ENCODE measurements at places on chromosomes 12 and 14. TPM values are rescaled to one million over a fixed set of nuclear protein-coding genes. Genes with fewer than 3 reads are reported as not detected.
A peak's percentile ranks its signal among the peaks of the same experiment; 100 is the strongest.

Gene SSTR1
- 0.39 TPM for polyA plus RNA-seq

Gene RILPL2
- 1.2 TPM for polyA plus RNA-seq

Gene FAIM2
- polyA plus RNA-seq = not detected

Gene FAR2
- 0.98 TPM for polyA plus RNA-seq

Gene DACT1
- polyA plus RNA-seq = 1.0 TPM

Gene CCDC177
- not detected for polyA plus RNA-seq

Gene PAX9
- 0.13 TPM for polyA plus RNA-seq

Gene PKP2
- 4.0 TPM for polyA plus RNA-seq

Gene CLEC2D
- 0.56 TPM for polyA plus RNA-seq

- DNase-seq = peak; percentile 63
Measured at GRCh38 chr12:128387811-128388422, 120.9 kb downstream of the TMEM132C start.

GRCh38 chr14:51473351-51473750 lies 178.4 kb upstream of the FRMD6 start:
- no peak for DNase-seq

DNA sequence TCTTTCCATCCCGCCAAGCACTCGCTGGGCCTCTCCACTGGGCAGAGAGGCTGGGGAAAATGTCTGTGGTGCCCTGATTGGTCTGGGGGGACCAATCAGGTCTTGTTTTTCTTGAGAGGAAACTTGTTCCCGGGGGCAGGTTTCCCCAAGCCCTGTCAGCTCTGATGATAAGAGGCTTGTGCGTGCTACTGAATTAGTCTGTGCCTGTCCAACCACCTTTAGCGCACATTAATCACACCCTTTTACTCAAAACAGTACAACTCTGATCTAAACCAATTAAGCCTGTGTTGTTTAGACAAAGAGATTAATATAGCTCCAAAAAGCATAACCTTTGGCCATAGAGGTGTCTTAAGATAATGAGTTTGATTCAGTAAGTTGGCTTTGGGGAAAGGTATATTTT lies 580.4 kb downstream of the VRK1 start:
- DNase-seq = no peak

DNA sequence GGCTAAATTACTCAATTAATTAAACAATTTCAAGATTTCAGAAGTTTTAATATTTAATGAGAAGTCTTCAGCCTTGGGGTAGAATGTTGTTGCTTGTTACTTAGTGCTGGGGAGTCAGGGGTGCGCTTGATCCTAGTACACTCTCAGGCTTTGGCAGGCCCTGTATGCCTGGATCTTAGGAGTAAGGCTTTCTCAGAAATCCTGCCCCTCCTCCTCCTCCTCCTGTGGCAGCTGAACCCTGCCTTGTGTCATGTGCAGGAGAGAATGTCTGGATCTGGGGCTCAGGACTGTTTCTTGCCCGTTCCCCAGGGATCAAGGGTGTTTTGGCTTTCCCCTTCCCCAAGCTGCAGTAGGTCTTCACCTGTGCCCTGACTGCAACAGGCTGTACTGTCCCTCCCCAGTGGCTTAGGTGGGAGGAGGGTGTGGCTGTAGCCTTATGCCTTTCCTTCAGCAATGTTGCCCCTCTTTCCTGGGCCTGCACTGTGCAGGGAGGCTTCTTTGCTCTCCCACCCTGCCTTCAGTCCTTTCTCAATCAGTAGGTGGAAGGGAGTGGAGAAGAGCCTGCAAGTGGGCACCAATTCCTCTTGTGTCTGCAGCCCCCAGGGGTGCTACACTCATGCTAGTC lies 108.2 kb downstream of the SLC38A6 start:
- DNase-seq = no peak

DNA sequence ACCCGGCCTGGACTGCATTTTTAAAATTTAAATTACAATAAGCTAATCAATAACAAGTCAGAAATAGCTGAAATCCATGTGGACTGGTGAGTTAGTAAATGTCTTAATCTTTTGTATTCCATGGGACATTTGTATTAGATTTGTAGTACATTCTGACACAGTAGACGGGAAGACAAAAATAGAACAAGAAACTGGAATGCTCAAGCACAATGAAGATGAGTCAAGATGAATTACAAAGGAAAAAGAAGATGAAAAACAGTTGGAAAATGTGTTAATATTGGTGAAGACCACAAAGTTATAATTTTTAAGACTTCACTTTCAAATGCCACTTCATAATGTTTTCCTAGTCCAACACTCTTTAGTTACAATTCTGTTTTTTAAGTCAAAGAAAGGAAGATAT lies 97.8 kb upstream of the FERMT2 start:
- DNase-seq = no peak

GRCh38 chr14:68510201-68511128 lies 282.4 kb downstream of the ZFP36L1 start:
- DNase-seq = peak; percentile 58

DNA sequence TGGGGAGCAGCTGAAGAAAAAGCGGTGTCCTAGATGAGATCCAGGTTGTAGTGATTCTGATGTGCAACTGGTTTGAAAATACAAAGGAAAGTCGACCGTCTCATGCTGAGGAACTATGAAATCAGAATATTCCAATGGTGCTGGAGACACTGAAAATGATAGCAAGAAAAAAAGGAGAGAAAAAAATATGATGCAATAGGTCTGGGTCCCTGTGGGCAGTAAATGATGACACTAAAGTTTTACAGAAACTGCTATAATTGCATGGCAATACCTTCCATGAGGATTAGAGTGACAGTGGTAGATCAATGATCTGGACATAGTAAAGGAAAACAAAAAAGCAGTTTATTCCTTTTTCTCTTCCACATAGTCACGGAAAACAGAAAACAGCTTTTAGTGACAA lies 2.3 kb downstream of the PYM1 start:
- no peak for DNase-seq

DNA sequence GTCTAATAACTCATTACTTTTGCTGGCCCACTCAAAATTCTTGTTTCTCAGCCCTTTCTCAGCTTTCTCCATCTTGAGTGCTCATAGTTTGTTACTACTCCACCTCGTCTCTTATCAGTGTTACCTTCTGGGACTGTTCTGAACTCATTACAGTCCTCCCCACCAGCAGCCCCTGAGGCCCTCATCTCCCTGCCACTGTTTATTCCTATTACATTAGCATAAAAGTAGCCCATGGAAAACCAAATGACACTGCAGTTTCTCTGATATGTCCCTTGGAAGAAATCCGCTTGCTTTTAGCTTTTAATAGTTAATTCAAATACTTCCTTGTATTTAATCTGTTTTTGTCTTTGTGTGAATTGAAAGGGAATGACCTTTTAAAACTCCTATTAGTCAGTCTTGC lies 7.6 kb downstream of the AKAP6 start:
- no peak for DNase-seq

DNA sequence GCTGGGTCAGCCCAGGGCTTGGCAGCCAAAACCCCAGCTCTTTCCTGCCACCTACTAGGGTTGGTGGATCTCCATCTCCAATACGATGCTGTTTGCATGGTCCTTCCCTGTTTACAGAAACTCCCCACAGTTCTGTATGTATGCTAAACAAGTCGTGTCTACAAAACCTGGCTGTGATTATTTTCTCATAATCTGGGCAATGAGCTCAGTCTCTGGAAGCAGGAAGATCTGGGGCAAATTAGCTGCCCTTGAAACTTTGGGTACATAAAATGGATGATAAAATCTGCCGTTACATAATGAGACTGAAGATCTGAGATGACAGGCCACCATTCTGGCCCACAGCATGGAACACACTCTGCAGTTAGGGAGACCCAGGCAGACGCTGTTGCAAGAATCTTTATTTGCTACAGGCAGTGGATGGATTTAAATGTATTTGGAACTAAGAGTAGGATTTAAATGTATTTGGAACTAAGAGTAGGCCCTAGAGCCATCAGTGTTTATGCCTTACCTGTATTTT lies 31.7 kb downstream of the ACADS start:
- no peak for DNase-seq

DNA sequence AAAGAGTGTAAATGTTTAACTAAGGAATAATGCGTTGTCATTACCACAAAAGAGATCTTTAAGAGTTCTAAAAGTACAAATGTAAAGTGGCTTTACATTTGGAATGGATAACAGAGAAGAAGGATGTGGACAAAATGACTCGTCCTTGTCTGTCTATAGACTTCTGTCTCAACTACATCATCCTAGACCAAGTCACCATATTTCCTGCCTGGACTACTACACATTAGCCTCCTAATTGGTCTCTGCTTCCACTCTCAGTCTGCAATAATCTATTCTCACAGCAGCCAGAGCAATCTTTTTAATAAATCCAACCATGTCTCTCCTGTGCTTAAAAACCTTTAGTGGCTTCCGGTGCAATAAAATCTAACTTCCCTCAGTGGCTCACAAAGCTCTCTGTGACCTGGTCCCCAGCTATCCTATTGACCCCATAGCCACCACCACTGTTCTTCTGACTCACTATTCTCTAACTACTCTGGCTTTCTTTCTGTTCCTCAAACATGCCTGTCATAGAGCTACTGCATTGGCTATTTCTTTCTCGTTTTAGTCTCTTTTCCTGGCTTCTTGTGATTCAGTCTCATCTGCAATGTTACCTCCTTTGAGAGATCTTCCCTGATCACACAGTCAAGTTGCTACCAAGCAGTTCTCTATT lies 91.1 kb downstream of the MYF5 start:
- DNase-seq = no peak

GRCh38 chr12:110850762-110851161 lies 4.0 kb downstream of the CCDC63 start:
- DNase-seq = no peak

GRCh38 chr12:74488134-74488533 lies 49.5 kb upstream of the ATXN7L3B start:
- DNase-seq = no peak

DNA sequence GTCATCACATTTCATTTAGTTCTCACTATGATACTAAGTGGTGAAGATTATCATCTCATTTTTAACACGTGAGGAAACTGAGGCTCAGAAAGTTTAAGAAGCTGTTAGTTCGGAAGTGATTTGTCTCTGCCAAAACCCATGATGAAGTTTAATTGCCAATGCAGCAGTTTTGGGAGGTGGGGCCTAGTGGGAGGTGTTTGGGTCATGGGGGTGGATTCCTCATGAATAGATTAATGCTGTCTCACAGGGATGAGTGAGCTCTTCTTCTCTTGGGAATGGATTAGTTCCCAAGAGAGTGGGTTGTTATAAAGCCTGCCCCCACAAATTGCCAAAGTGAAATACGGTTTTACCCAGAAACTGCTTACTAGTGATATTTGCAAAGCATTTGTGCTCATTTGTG lies 91.5 kb upstream of the IGF1 start:
- DNase-seq = no peak

DNA sequence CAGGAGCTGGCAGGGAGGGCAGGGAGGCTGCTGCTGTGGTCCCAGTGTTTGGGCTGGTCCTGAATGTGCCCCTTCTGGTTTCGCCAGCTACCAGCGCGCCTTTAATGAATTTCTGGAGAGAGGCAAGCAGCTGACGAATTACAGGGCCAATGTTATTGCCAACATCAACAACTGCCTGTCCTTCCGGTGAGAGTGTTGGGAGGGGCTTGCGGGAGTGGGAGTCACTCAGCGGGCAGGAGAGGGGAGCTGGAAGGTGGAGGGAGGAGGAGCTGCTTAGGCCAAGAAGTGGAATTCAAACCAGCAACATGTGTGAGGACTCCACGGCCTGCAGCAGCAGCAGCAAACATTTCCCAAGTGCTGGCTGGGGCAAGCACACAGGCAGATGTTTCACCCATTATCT lies 7.7 kb downstream of the TNFAIP2 start:
- DNase-seq = peak; percentile 58

DNA sequence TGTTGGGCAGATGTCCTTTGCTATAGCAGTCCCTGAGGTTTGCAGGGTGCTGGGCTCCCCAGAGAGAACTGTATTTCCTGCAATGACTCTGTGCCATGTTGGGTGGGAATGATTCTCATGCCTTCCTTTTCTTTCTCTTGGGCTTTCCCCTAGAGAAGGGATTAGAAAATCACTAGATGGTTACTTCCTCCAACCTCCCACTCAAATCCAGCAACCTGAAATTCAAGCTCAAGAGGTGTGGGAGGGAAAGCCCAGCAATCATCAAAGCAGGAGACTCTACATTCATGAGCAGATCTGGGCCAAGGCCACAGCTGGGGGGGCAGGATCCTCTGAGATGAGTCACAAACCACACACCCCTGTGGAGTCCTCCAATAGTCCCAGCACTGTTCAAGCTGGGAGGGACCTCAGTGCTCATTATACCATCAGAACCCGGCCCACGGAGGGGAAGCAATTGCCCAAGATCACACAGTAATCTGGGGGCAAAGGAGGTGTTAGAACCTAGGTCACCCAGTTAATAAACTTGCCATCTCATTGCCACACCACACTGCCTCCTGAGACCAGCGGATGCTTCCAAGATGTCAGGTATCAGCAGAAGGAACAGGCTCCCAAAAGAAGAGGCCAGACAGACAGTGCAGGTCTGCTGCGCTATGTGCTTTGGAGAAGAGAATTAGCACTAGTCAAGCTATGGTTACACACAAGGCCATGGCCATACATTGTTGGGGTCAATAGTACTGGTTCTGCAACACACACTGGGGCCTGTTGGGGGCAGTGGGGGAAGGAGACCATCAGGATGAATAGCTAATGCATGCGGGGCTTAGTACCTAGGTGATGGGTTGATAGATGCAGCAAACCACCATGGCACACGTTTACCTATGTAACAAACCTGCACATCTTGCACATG lies 65.7 kb downstream of the TTC9 start:
- no peak for DNase-seq

GRCh38 chr12:81798294-81798693 lies 39.1 kb upstream of the PPFIA2 start:
- DNase-seq = no peak

GRCh38 chr12:6148061-6148460 lies 23.6 kb upstream of the VWF start:
- no peak for DNase-seq

- DNase-seq = no peak
Measured at GRCh38 chr12:17076028-17076744, 470.2 kb upstream of the LMO3 start.

DNA sequence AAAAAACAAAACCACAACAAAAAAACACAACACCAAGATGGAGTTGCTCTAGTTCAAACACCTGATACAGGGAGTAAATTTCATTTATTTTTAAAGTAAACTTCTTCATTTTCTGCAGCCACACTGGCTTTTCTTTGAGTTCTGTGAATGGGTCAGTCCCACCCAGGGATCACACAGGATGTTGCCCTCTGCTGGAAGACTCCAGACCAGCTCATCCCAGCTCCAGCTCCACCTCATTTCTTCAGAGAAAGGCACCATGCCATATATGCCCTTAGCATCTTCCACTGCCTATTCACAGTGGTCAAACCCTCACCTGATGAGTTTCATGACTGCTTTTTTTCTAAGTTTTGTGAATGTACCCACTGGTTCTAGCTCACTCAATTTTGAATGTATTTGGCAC lies 8.0 kb downstream of the GLIPR1 start:
- no peak for DNase-seq

DNA sequence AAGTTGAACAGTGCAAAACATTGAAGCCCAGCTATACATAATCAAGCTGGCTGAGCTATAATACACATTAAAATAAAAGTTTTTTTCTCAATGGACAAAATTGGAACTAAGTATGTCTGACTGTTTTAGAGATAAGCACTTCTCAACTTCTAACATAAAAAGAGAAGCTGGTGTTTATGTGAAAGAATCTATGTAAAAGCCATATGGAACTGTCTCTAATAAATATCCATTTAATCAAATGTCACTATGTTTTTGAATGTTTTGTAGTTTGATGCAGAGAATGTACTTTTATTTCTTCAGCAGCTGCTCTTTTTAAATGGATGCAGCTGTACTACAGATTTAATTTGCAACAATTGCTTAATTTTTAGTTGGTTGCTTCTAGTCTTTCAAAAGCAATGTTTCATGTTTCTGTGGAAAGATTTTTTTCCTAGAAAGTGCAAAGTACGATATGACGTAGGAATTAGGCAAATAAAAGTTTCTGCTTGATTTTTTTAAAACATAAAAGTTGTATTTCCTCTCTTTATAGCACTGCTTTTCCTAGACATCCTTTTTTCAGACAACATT lies 114.2 kb downstream of the PDE3A start:
- no peak for DNase-seq

Data from psoas muscle (tissue), 8 donors.